ENCODE measurements at places on chromosomes 4 and X.

DNA sequence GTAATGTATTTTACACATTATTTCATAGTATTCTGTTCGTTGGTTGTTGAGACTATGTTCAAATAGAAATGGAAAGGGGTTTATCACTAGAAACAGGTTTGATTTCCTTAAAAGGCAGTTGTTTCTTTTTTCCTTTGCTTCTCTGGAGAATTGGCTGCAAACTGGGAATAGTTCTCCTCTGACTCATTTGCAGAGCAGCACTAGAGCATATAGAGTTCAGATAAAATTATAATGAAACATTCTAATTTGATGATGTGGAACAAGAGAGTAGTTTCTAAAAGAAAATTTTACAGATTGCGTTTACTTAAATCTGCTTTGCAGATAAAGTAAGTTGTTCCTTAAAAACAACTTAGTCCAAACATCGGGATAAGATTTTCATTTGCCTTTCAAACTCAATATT is 29.7 kb downstream of the SYNPO2 start:
- DNase-seq: no peak

DNA sequence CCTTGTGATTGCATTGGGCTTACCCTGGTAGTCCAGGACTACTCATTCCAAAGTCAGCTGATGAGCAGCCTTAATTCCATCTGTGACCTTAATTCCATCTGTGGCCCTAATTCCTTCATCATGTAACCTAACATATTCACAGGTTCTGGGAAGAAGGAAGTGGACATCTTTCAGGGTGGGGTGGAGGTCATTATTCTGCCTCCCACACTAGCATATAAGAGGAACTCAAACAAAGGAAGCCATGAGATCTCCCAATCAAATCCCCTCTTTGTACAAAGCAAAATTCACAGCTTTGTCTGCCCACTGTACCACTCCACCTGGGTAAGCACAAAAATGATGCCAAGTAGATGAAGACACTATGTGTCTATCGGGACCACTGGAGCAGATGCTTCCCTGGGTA is 87.3 kb downstream of the SLC2A9 start:
- DNase-seq: no peak

DNA sequence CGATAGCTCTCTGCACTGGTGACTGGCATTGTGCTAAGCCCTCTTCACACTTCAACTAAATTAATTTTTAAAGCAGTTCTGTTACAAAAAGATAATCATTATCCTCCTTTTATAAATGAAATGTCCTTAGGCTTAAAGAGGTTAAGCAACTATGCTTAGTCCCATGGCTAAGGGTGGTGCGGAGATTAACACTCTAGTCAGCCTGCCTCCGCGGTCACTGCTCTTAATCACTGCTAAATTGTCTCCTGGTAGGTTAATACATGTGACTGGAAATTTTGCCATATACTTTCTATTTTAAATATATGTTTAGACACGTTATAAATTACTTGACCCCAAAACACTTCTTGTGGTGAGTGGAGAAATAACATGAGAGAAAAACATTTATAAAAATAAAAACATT is 473.7 kb downstream of the CENPC start:
- DNase-seq: no peak

DNA sequence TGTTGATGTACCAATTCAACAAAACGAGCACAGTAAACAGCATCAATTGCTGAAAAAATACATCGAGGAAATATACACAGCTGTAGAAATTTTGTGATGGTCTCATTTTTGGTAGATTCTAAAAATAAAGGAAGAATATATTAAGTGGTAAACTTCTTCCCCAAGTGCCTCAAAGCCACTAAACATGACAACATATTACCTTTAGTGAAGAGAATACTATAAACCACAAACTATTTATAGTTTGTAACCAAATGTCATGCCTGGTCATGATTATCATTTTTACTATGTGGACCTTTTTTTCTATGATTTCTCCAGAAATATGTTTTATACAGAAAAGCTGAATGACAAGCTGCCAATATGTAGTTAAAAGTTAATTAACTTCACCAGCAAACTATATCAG is 106.9 kb downstream of the THOC2 start:
- no peak for DNase-seq

- no peak for DNase-seq
These were observed 37.0 kb upstream of the SHISA3 start for GRCh38 chr4:42360256-42360669.

DNA sequence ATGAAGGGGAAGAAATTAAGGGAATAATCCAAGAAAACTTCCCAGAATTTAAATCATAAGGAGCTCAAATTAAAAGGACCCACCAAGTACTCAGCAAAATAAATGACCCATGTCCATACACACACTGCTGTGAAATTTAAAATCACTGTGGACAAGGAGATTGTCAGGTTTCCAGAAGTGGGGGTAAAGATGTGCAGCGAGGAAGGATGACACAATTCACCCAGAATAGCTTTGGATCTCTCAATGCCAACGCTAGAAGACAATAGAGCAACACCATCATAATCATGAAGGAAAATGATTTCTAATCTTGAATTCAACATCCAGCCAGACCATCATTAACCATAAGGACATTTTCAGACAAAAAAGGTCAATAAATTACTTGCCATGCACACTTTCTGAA is 65.7 kb downstream of the CASK start:
- DNase-seq: no peak

- no peak for DNase-seq
These were observed 2.8 kb downstream of the KIT start for GRCh38 chr4:54660591-54660990.

GRCh38 chr4:179007755-179008154 is 1565.5 kb upstream of the AGA start:
- DNase-seq: no peak

All from stimulated activated CD8-positive, alpha-beta memory T cell treated with anti-CD3 and anti-CD28 coated beads, Interleukin-4, amount 100 ng/mL, for 48 hours (primary cell).